ENCODE measurements at places on chromosomes 11 and 22.

GRCh38 chr11:74024261-74025029 lies 15.6 kb upstream of the UCP3 start:
- no peak for DNase-seq

DNA sequence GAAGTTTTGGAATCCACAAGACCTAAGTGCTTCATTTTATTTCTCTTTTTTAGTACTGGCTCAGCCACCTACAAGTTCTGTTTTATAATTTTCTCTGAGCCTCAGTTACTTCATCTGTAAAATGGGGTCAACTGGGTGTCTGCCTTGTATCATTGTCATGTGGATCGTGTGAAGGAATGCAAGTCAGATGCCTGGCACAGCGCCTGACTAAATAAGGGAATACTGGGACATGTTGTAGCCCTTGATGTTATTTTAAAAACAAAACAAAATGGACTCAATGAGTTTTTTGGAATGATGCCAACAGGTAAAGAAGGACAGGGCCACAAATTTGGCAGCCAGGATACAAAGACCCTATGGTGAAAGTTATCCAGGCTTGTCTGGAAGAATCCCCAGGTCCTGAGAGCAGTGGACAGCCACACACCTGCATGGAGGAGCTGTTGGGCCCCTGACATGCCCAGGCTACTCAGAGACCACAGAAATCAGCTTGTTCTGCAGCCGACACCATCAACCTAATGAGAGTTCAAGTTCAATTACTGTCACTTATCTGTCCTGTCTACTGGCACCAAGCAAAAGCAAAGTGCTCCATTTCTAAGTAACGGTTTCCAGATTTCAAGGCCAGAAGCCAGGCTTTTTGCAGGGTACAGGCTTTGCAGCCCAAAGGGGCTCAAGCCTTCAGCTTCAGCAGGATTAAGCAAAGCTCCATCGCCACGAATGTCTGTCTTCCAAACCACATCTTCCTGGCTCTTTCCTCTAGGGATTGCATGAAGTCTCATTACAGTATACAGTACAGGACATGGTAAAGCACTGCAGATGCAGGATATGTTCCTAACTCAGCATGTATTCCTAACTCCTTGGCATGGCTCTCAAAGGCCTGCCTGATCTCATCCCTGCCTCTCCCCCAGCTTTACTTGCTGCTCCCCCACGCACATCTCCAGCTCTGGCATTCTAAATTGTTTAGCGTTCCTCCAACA lies 18.4 kb downstream of the DKK3 start:
- no peak for DNase-seq

DNA sequence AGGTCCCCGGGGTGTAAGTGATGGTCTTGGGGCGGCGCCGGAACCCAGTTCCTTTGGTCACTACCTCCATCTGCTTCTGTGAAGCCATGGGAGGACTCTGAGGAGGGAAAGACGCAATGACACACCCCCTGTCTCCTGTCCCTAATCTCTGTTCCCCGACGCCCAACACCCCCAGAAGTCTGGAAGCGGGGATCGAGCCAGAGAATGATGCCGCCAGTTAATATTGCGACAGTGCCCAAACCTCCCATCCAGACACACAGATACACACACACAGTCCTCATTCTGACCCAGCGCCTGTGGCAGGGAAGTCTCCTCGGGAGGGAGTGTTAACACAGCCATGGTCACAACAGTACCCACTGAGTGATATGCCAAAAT lies 352 bp downstream of the C22orf23 start:
- no peak for DNase-seq

GRCh38 chr22:25362215-25362882 lies 142.9 kb downstream of the CRYBB2 start:
- DNase-seq, result peak; percentile 36

- no peak for DNase-seq
Measured at GRCh38 chr11:1398528-1399235, 8.9 kb downstream of the BRSK2 start.
